NCI-H2107 (cell line): ENCODE measurements at places on chromosomes 13 and 19.

- DNase-seq, result no peak
Measured at GRCh38 chr13:73450583-73450982, 391.8 kb downstream of the KLF5 start.

- DNase-seq, result no peak
Measured at GRCh38 chr13:106291006-106291405, 244.5 kb downstream of the EFNB2 start.

DNA sequence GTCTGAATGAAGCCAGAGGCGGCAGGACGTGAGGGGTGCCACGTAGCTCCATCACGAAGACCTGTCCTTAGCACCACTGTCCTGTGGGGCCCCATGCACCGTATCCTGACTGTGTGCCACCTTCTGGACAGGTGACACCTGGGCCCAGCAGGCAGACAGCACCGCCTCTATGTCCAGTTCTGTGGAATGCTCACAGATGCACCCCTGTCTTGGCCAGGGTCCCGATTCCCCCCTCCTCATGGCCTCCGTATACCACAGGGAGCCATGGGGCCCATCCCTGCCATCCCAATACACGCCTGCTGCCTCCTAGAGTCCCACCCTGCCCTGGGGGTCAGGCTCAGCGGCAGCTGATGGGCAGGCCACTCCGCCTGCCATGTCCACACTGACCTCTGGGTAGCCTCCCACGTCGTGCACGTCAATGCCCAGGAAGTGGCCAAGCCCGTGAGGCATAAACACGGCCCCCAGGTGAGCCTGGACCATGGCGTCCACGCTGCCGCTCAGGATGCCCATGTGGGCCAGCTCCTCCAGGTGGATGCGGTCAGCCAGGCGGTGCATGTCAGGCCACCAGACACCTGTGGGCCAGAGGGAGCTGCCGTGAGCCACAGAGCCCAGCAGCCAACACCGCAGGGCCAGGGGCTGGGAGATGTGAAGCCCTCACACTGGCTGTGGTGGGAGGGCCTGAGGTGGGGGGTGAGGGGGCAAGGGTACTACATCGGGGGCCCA, 17.6 kb downstream of the CEBPG start:
- DNase-seq, result no peak

- no peak for DNase-seq
Measured at GRCh38 chr13:21742096-21742495, 71.2 kb downstream of the FGF9 start.

GRCh38 chr13:101755228-101755887, 302.9 kb downstream of the ITGBL1 start:
- DNase-seq, result no peak

DNA sequence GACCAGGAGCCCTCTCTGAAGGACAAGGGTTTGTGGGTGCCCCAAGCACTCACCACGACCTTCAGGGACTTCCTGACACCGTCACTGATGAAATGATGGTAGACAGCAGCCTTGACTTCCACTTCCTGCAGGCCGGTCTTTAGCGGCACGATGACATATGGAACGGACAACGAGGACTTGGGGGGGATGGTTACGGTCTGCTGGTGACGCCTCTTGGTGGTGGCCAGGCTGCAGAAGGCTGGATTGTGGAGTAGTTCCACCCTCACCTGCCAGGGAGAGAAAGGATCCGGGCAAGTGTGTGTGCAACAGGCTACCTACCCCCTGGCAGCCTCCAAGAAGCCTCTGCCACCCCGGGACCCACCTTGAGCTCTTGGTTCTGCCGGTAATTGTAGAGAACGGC, 23.2 kb downstream of the C3 start:
- DNase-seq, result no peak

- no peak for DNase-seq
Measured at GRCh38 chr19:4352701-4353121, 9.3 kb downstream of the MPND start.
